ENCODE measurements at places on chromosomes 5 and 9. TPM values are rescaled to one million over a fixed set of nuclear protein-coding genes. Genes with fewer than 3 reads are reported as not detected.

The BTNL3 gene
- 0.22 TPM for polyA plus RNA-seq

The DDX4 gene
- polyA plus RNA-seq, result 0.02 TPM

The HTR4 gene
- not detected for polyA plus RNA-seq

The THBS4 gene
- polyA plus RNA-seq, result 5.3 TPM

The CDKN2B-AS1 gene
- not detected for polyA plus RNA-seq

The NPR3 gene
- 1.9 TPM for polyA plus RNA-seq

The ADAMTS16 gene
- 1.7 TPM for polyA plus RNA-seq

The HBEGF gene
- polyA plus RNA-seq, result 40.2 TPM

The TNFSF15 gene
- polyA plus RNA-seq, result not detected

The IRX1 gene
- polyA plus RNA-seq, result 0.07 TPM

The TRIM36 gene
- polyA plus RNA-seq, result 0.64 TPM

The FBP2 gene
- 3.5 TPM for polyA plus RNA-seq

The ADAMTS13 gene
- polyA plus RNA-seq, result 2.7 TPM

The RALGPS1 gene
- polyA plus RNA-seq, result 2.3 TPM

The AK8 gene
- polyA plus RNA-seq, result 0.66 TPM

The ADAMTS6 gene
- 0.03 TPM for polyA plus RNA-seq

The SLC46A2 gene
- 0.42 TPM for polyA plus RNA-seq

The GDNF gene
- polyA plus RNA-seq, result not detected

The NDUFS6 gene
- 72.3 TPM for polyA plus RNA-seq

The CDH9 gene
- not detected for polyA plus RNA-seq
